ENCODE measurements at places on chromosomes 5 and 9. TPM values are rescaled to one million over a fixed set of nuclear protein-coding genes. Genes with fewer than 3 reads are reported as not detected.

- DNase-seq, result no peak
- no peaks in the 10 kb centered on the region for H3K36me3 ChIP-seq
These were observed 390.4 kb upstream of the IZUMO3 start for GRCh38 chr9:24936117-24936516.

DNA sequence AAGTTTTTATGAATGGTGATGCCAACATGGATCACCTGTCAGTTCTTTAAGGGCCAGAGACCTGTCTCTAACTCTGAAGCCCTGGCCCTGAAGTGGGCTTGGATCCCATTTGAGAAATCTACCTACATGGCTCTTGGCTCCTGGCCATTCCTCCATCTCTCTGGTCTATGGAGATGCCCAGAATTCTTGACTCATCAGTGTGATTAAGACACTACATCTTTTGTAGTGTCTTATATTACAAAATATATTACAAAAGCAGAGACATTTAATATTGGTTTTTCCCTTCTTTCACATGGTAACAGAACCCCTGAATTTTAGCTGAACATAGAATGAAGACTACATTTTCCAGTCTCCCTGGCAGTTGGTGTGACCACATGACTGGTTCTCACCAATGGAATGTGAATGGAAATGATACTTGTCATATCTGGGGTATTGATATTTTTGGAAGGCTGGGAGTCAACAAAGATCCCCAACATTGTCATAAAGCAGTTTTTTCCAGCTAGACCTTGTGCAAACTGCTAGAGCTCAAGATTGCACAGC lies 198.3 kb downstream of the SREK1 start:
- H3K36me3 ChIP-seq, result no peaks in the 10 kb centered on the region
- no peaks in the 10 kb centered on the region for H3K27me3 ChIP-seq
- no peaks in the 10 kb centered on the region for H3K4me1 ChIP-seq
- DNase-seq, result no peak
- no peak overlapping the region for H3K4me3 ChIP-seq
- H3K27ac ChIP-seq, result no peak overlapping the region

GRCh38 chr5:133387091-133387490 lies 225.2 kb downstream of the FSTL4 start:
- no peak for DNase-seq
- no peaks in the 10 kb centered on the region for H3K4me1 ChIP-seq
- H3K4me3 ChIP-seq, result no peak overlapping the region
- no peaks in the 10 kb centered on the region for H3K27me3 ChIP-seq

DNA sequence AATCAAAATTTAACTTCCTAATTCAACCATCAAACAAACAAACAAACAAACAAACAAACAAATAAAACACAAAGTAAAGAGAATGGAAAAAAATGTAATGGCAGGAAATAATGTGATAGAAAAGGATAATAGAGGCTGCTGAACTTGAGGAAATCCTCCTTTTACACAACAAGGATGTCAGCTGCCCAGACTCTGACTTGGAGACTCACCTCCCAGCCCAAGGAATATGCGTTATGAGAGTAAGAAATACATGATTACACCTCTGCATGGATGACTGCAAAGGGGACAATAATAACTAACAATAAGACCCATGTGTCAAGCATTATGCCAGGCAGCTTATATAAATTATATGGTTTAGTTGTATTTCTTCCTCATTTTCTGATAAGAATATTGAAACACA lies 46.6 kb upstream of the JAK2 start:
- H3K4me1 ChIP-seq, result peaks cover 49% of the 10 kb centered on the region
- H3K36me3 ChIP-seq, result no peaks in the 10 kb centered on the region
- no peak for DNase-seq
- no peak overlapping the region for H3K4me3 ChIP-seq
- no peaks in the 10 kb centered on the region for H3K27me3 ChIP-seq

GRCh38 chr5:123421773-123422172 lies 1.4 kb downstream of the CEP120 start:
- peak overlapping the region; percentile 75 for H3K4me3 ChIP-seq
- no peak overlapping the region for H3K27ac ChIP-seq
- peaks cover 19% of the 10 kb centered on the region for H3K36me3 ChIP-seq
- H3K4me1 ChIP-seq, result no peaks in the 10 kb centered on the region
- no peak for DNase-seq

GRCh38 chr5:175321927-175322532 lies 122.0 kb downstream of the DRD1 start:
- DNase-seq, result no peak
- H3K27me3 ChIP-seq, result no peaks in the 10 kb centered on the region
- H3K4me3 ChIP-seq, result no peak overlapping the region
- H3K36me3 ChIP-seq, result no peaks in the 10 kb centered on the region
- no peak overlapping the region for H3K27ac ChIP-seq
- H3K4me1 ChIP-seq, result no peaks in the 10 kb centered on the region

MRPS30 gene
- 91.5 TPM for total RNA-seq

DNA sequence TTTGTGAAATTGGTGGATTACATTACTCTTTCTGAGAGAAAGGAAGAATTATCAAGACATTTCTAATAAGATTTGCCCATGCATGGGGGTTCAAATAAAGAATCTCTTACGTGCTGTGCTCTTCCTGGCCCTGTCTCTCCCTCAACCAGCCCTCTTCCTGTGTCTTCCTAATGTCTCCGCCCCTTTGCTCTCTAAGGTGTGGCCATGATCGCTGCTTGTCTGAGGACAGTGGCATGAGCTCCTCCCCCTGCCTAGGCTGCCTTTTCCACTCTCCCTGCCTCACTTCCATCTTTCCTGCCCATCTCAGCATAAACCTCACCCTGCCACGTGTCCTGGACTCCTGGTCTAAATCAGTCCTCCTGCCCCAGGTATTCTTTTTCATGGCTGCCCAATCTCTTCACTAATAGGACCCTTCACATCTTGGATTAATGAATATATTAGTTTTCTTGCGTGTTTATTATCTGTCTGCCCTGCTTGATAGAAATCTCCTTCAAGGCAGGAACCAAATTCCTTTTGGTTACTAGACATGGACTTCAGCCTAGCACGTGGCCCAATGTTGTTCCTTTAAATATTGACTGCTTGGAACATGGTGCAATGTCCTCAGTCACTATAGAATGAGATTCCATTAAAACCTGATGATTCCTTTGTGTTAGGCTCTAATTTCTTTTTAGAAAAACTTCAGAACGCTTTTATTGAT lies 122.3 kb downstream of the MTRR start:
- DNase-seq, result no peak
- H3K27ac ChIP-seq, result no peak overlapping the region
- H3K4me3 ChIP-seq, result no peak overlapping the region
- no peaks in the 10 kb centered on the region for H3K4me1 ChIP-seq
- no peaks in the 10 kb centered on the region for H3K27me3 ChIP-seq
- H3K36me3 ChIP-seq, result no peaks in the 10 kb centered on the region

EPB41L4B gene
- 27.5 TPM for total RNA-seq

DNA sequence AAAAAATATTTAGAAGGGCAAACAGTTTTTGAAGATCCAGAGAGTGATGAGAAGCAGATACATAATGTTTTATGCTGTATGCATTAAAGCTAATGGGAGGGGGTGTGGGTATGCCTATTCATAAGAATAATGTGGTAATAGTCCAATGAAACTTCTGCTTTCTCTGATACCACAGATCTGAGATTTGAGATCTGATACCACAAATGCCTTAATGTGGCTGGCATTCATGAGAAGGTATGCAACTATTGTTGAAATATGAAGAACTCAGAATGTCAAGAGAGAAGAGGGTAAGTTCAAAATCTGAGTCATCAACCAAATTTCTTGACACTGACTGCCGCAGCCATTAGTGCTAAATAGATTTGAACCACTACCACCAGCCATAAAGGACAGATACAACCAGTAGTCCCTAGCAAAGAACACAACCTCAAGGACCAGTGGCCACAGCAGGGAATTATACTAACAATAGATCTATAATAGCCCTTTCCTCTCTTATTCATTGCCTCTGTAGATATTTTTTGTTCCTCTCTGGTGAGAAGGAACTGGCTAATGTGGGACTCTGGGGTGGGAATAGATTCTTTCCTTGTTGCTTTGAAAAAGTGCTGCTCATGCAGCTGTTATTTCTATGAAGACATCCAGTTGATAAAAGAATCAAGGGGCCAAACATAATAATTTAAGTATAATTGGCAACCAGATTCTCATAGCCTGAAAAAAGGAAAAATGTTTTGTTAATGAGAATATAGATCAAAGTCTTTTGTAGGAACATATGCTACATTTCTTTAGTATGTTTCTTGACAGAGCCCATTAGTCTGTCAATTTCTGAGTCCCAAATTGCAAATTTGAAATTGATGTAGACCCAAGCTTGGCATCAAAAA lies 256.5 kb upstream of the ZNF608 start:
- H3K4me3 ChIP-seq, result no peak overlapping the region
- H3K36me3 ChIP-seq, result no peaks in the 10 kb centered on the region
- DNase-seq, result no peak

DNA sequence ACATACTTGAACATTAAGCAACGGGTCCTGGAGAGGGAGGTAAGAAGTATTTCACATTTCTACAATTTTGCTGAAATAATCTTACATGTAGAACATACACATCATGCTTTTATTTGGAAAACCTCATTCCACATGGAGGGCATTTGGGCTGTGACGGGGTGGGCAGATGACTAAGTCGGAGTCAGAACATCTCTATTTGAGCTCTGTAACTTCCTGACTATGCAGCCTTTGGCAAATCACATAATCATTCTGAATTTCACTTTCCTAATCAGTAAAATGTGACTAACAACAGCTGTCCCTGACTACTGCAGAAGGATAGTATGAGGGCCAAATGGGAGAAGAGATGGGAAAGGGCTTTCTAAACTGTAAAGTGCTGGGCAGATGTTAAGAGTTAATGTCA lies 17.1 kb upstream of the IL6ST start:
- peak overlapping the region; percentile 54 for H3K27ac ChIP-seq
- no peaks in the 10 kb centered on the region for H3K27me3 ChIP-seq
- DNase-seq, result no peak
- peaks cover 18% of the 10 kb centered on the region for H3K4me1 ChIP-seq

C5orf58 gene
- not detected for total RNA-seq

- H3K27ac ChIP-seq, result no peak overlapping the region
- H3K4me1 ChIP-seq, result no peaks in the 10 kb centered on the region
- no peak for DNase-seq
- no peaks in the 10 kb centered on the region for H3K36me3 ChIP-seq
These were observed 547.3 kb downstream of the CDK5RAP2 start for GRCh38 chr9:120032639-120033038.

SEMA5A gene
- total RNA-seq, result 1.2 TPM

DNA sequence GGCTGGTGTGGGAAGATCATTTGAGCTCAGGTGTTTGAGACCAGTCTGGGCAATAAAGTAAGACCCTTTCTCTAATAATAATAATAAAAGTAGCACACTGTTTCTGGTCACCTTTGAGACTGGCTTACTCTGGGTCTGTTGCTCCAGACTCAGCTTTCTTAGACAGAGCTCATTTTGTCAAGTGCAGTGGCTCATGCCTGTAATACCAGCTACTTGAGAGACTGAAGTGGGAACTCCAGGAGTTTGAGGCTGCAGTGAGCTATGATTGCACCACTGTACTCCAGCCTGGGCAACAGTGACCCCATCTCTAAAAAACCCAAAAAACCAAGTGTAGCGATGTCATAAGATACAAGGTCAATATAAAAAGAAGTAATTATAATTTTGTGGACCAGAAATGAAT lies 36.4 kb upstream of the RNU6ATAC start:
- H3K4me3 ChIP-seq, result no peak overlapping the region
- no peak overlapping the region for H3K27ac ChIP-seq
- H3K36me3 ChIP-seq, result no peaks in the 10 kb centered on the region
- no peaks in the 10 kb centered on the region for H3K27me3 ChIP-seq
- DNase-seq, result no peak

C9orf40 gene
- total RNA-seq, result 3.3 TPM

PTPRD gene
- total RNA-seq, result 3.5 TPM

ABLIM3 gene
- total RNA-seq, result 5.3 TPM

- no peak overlapping the region for H3K27ac ChIP-seq
- H3K36me3 ChIP-seq, result no peaks in the 10 kb centered on the region
- no peak for DNase-seq
- H3K27me3 ChIP-seq, result no peaks in the 10 kb centered on the region
These were observed 295.9 kb upstream of the ZNF608 start for GRCh38 chr5:125042261-125042890.

DNA sequence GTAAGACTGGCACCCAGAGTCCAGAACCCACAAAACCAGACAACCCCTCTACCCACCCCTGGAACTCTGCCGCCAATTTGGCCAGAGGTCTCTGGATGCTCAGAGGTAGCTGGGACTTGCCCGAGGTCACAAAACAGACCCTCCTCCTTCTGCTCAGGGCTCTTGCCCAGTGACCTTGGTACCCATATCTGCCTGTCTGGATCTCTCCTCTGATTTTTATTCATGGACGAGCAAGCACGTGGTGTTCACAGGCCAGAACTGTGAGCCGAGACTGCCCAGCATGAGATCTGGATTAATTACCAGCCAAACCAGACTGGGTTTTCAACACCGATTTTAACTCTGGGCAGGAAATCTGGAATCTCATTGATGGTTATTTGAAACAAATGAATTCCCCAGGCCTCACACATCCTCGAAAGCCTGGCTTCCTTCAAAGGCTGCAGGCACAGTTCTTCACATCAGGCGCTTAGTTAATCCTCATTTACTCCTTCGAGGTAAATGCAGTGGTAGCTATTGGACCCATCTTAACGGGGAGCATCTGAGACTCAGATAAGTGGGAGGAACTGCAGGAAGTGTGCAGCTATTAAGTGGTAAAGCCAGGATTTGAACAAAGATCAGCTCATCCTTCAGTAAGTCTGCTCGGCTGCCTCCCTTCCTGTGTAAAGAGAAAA lies 21.4 kb downstream of the COL27A1 start:
- H3K4me1 ChIP-seq, result peaks cover 7% of the 10 kb centered on the region
- no peak overlapping the region for H3K4me3 ChIP-seq
- no peak for DNase-seq
- no peaks in the 10 kb centered on the region for H3K27me3 ChIP-seq
- no peak overlapping the region for H3K27ac ChIP-seq
- H3K36me3 ChIP-seq, result no peaks in the 10 kb centered on the region

C6 gene
- 0.45 TPM for total RNA-seq

GRCh38 chr5:15243301-15244020 lies 256.5 kb upstream of the FBXL7 start:
- no peak overlapping the region for H3K27ac ChIP-seq
- DNase-seq, result no peak
- H3K4me1 ChIP-seq, result no peaks in the 10 kb centered on the region
- no peaks in the 10 kb centered on the region for H3K36me3 ChIP-seq
- no peak overlapping the region for H3K4me3 ChIP-seq

GRCh38 chr5:1074226-1074625 lies 37.6 kb downstream of the SLC12A7 start:
- no peak overlapping the region for H3K4me3 ChIP-seq
- H3K36me3 ChIP-seq, result peaks cover 49% of the 10 kb centered on the region
- H3K27me3 ChIP-seq, result no peaks in the 10 kb centered on the region

MZB1 gene
- 15.8 TPM for total RNA-seq

SOHLH1 gene
- total RNA-seq, result not detected

GRCh38 chr9:95645992-95646391 lies 129.2 kb upstream of the PTCH1 start:
- H3K27ac ChIP-seq, result no peak overlapping the region
- no peak for DNase-seq
- H3K27me3 ChIP-seq, result no peaks in the 10 kb centered on the region
- H3K4me3 ChIP-seq, result no peak overlapping the region

GRCh38 chr5:1633605-1634336 lies 110.0 kb upstream of the LPCAT1 start:
- peaks cover 10% of the 10 kb centered on the region for H3K36me3 ChIP-seq
- peaks cover 27% of the 10 kb centered on the region for H3K4me1 ChIP-seq
- DNase-seq, result peak; percentile 80
- H3K4me3 ChIP-seq, result peak overlapping the region; percentile 61

Data from stomach (tissue), 19 donors.